ENCODE measurements at places on chromosomes 7 and 10.

DNA sequence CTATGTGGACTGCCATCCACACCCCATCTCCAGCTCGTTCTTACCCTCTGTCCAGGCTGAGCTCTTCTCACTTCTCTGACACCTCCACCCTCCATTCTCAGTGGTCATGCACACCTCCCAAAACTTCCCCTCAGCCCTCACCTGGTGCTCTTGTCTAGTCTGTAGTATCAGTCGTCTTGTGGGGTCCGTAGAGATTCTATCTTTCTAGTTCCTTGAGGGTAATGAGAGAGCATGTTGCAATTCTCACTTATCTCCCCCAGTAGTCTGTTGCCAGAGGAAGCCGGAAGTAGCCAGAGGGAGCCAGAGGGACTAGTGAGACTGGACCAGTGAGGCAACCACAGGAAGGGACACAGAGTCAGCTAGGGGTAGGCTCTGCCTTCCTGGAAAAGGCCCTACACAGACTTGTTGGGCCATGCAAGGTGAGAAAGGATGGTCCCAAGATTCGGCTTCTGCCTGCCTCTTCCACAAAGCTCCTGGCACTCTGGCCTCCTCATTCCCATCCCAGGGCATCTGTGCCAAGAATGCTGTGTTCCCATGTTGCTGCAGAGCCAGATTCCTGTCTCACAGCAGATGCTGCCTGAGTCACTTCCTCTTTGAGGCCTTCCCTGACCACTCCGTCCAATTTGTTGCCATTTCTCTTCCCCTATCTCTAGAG lies 50.6 kb upstream of the DUSP5 start:
- no peak for DNase-seq

- DNase-seq, result peak; percentile 74
Measured at GRCh38 chr10:70052462-70053217, at the start of gene MACROH2A2. Gene MACROH2A2 (plus strand): TSS chr10:70052846. CDS start chr10:70075659, 22,813 bp downstream.

- no peak for DNase-seq
Measured at GRCh38 chr10:11177926-11178471, 160.3 kb downstream of the CELF2 start.

- DNase-seq, result no peak
Measured at GRCh38 chr10:26810435-26811026, 50.2 kb downstream of the ABI1 start.

DNA sequence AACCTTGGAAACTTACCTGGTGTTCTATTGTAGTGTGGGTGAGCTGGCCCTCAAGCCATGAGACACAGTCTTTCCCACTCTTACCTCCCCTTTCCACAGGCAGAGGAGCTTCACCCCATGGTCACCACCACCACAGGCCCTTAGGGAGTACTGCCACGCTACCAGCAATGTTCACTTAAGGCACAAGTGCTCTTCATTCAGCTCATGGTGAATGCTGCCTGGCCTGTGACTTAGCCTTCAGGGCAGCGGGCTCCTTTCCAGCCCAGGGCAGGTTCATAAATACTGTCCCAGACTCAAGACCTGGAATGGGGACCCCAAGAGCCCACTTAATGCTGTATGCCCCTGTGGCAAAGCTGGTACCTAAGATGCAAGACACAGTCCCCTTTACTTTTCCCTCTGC lies 109.4 kb downstream of the MYO3A start:
- no peak for DNase-seq

DNA sequence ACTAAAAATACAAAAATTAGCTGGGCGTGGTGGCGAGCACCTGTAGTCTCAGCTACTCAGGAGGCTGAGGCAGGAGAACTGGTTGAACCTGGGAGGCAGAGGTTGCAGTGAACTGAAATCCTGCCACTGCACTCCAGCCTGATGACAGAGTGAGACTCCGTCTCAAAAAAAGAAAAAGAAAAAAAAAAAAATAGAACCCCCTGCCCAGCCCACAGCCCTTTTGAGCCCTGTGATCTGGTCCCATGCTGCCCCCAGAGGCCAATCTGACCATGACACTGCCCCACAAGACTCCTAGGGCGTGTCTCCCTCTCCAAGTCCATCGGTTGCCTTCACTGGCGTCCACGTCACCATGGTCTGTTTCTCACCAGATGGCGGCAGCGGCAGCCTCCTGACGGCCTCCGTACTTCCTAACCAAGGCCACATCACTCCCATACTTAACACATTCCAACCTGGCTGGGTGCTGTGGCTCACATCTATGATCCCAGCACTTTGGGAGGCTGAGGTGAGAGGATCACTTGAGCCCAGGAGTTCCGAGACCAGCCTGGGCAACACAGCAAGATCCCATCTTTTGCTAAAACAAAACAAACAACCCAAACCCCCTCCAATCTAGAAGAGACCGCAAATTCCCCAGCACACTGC lies 18.0 kb downstream of the STX1A start:
- DNase-seq, result no peak

DNA sequence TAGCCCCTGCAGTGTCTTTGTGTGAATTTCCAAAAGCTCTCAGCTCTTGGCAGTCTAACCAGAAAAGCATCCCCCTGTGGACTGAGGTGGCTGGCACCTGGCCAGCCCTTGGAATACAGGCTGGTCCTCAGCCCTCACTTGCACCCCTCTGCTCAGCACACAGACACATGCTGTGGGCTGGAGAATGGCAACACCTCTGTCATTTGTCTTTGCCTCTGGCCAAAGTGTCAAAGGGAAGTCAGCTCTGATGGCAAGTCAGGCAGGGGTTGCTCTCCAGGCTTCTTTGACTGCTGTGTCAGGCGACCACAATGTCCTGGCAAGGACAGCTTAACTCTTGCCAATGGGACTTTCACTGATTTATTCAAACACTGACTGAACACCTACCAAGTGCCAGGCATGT lies 724.8 kb downstream of the INHBA start:
- no peak for DNase-seq

GRCh38 chr7:127896659-127897058 lies 134.6 kb downstream of the LRRC4 start:
- DNase-seq, result no peak

- DNase-seq, result no peak
Measured at GRCh38 chr7:132877573-132877972, 204.3 kb downstream of the CHCHD3 start.

GRCh38 chr7:107167483-107168232 lies 1.1 kb upstream of the HBP1 start:
- peak; percentile 56 for DNase-seq

DNA sequence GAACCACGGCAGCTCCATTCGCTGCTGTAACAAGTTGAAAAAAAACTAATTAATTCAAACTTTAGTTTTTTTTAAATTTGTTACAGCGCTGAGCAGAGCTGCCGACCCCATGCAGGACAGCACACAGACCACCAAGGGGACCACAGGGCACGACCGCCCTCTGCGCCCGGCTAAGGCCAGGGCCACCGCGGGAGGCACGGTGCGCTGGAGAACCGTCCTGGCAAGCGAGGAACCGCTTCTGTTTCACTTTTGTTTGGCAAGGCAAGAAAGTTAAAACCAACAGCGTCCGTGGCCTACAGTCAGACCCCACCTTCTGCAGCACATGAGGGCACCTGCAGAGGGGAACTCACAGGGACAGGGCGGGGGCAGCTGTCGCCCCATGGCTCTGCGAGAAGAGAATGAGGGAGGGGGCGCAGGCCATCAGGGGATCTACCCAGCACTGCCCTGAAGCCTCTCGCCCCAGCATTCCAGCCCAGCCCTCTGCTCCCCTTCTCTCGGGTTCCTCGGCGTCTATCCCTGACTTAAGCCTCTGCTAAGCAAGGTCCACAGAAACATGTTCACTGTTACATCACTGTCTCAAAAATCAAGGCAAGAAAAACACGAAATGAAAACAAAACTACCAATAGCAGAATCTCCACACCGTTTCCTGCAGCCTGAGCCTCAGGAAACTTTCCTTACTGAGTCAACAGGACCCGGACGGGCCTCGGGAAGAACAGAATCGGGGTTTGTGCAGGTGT lies 204.4 kb downstream of the DIP2C start:
- DNase-seq, result no peak

DNA sequence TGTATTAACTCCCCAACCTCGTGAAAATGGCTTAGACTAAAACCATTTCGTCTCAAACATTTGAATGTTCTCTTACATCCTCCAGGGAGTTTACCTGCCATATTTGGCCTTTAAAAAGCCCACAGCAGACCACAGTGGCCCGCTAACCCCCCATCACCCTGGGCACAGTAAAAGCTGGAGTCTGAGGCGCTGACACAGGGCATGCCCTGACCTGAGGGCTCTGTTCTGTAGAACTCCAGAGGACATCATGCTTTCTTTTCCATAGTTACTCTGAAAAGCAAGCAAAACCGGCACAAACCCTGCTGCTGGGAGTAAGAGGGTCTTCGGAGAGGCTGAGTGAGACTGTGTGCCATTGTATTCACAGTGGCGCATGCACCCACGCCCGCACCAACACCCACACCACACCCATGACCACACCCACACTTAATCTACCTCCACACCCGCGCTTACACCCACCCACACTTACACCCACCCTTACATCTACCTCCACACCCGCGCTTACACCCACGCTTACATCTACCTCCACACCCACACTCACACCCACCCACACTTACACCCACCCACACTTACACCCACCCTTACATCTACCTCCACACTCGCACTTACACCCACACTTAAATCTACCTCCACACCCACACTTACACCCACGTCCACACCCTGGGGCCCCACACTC lies 32.1 kb downstream of the LRRC27 start:
- no peak for DNase-seq

- DNase-seq, result no peak
Measured at GRCh38 chr7:102320601-102321350, 34.1 kb downstream of the SH2B2 start.

DNA sequence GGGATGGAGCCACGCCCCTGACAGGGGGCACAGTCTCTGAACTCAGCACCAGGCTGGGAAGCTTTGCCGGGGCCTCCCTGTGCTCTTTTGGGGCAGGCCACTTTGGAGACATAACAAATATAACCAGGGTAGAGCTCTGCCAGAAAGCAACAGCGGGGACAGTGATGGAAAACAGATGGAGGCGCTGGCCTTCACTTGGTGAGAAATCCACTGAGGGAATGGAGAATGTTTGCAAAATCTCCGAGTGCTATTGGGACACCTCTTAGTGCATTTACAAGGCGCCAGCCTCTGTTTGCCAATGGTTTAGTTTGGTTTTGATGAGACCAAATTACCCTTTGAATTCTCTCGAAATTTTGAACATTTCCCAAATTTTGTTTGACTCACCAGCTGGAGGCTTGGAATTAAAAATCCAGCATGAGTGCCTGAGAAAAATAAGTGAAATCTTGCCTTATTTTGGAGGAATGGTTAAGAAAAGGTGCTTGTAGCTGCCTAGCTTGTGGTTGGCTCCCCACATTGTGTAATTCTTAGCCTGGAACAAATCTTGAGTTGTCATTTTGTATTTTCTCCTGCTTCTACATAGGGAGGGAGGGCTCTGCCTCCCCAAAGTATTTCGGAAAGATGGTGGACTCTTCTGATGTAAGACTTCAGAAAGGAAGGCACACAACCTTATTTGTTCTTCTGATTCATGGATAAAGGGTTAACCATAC lies 980.5 kb downstream of the LRMDA start:
- DNase-seq, result no peak

- no peak for DNase-seq
Measured at GRCh38 chr7:50530766-50531165, 34.4 kb downstream of the DDC start.

- DNase-seq, result no peak
Measured at GRCh38 chr10:8350250-8350967, 295.9 kb downstream of the GATA3 start.
